NCI-H774 (cell line): ENCODE measurements at places on chromosomes 1 and 21.
A peak's percentile ranks its signal among the peaks of the same experiment; 100 is the strongest.

DNA sequence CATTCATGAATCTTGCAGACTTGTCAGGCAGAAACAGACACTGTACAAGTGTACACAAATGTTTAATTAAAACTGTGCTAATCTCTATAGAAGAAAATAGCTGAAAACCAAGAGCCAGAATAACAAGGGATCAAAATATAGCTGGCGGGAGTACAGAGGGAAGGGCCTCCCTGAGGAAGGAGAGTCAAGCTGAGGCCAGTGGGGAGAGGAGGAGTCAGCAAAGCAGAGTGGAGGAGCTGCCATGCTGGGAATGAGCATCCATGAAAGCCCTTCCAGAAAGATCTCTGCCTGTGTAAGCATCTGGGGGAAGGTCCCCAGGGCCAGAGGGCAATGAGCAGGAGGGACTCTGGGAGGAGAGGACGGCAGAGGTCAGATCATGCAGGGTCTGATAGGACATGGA, 15.1 kb downstream of the SLAMF8 start:
- DNase-seq: no peak

GRCh38 chr1:245168086-245168485, 13.3 kb downstream of the KIF26B start:
- no peak for DNase-seq

DNA sequence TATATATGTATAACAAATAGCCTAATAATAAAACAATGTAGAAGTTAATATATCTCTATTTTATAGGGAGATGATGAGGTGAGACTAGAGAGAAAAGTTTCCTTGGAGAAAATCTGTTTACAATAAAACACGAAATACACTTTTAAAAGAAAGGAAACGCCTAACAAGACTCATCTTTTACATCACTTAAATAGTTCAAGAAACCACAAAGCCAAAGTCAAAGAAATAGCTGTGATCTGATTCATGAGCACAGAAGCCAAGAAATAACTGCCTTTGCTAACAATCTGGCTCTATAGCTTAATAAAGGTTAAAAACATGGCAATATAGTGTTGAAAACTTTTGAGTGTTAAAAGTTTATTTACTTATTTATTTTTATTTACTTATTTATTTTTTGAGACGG, 61.5 kb downstream of the TOR3A start:
- DNase-seq: no peak

DNA sequence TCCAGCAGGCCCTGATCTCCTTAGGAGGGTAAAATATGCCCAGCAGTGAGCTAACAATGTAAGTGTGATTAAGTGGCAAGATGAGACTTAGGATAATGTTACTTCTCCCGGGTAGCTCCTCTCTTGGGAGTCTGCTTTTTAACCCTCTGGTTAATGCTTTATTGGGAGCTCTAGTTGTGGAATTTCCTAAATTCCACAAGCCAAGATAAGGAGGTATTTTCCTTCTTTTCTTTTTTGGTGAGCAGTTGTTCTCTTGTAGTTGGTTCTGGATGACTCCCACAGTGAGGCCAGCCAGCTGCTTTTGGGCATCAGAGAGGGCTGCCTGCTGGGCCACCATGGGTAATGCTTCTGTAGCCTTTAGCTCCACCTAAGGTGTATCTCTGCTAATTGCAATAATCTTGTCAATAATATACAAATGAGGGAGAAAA, 19.3 kb downstream of the C1orf52 start:
- DNase-seq: no peak

DNA sequence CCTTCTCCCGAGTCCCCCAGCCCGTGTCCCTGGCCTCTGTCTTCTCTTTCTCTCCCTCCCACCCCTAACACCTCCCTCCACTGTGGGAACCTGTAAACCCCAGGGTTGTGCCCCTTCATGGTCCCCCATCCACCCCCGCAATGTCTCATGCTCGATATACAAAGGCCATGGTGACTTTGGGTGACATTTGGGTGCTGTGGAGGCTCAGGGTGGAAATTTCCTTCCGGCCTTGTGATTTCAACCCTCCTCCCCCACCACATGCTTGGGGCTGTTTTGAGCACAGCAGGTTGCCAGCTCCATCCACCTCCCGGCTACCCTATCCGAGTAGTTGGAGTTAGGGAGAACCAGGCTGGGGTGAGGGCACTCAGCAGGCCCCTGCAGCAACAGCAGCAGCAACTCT, 25.7 kb upstream of the VPS13D start:
- no peak for DNase-seq

DNA sequence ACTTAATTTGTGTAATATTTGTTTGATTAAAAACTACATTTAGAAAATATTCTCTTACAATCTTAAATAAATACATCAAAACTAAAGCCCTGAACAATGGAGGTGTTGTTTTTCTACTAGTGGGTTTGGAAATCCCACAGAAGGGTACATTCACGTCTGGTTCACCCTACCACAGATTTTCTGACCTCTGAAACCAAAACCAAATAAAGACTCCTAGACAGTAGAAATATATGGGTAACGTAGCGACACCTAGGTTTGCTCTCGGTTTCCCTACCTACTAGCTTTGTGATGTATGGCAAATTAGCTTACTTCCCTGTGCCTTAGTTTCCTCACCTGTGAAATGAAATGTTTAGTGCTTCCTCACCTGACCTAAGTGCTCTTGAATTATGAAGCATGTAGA, 312.6 kb downstream of the DPYD start:
- no peak for DNase-seq

GRCh38 chr1:15826810-15827507, 19.5 kb upstream of the UQCRHL start:
- no peak for DNase-seq

GRCh38 chr21:38354746-38355145, 98.0 kb downstream of the KCNJ15 start:
- DNase-seq: no peak

DNA sequence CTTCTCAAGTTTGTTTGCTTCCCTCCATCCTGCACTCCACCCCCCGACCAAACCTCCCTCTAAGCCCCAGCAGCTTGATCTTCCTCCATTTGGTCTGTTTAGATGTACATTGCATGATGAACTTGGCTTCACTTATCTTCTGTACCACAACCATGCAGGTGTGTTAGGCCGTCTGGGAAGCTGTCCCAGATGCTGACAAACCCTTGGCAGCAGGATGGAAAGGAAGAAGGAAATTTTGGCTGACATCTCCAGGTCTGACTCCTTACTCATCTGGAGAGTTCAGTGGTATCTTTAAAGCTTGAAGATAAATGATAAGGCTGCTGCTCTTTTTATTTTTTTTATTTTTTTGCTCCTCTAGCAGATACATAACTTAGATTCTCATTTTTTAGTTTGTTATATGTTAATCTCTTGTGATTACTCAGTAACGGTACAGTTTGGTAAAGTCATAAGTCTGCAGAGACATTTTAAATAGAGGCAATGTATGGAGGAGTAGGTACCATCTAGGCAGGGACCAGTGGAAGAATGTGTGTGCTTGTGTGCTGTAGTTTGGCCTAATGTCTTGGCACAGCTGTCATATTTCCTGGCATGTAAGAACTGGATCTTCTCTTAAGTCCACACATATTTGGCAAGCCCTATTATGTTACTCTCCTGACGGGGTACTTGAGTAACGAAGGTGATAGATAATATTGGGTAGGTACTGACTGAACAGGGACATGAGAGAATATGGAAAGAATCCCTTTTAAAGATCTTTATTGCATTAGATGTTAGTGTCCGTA, 79.7 kb downstream of the CACHD1 start:
- no peak for DNase-seq

DNA sequence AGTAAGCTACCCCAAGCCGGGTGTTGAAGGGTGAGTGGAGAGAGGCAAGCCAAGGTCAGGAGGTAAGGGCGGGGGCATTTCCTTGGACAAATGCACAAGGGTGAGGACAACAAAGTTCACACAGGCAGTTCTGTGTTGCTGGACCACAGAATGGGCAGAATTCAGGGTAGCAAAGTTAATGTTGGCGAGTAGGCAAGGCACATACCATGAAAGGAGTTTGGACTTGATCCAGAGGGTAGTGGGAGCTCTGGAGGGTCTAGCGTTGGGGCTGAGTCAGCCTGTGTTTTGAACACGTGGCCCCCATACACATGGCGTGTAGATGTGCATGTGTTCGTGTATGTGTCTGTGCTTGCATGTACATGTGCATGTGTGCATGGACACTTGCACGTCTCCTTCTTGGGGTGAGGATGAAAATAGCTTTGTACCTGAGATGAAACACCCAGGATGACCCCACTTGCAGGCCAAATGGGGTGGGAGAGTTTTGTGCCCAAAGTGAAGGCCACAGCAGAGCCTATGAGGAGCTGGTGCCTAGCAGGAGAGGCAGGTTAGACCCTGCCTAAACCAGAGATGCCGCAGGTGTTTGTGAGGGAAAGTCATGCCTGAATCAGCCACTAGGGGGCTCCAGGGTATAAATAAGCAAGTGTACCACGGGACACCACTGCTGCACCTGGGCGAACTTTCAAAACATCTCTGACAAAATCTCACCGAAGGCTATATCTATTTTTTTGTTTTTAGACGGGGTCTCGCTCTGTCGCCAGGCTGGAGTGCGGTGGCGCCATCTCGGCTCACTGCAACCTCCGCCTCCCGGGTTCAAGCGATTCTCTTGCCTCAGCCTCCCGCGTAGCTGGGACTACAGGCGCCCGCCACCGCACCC, 21.8 kb downstream of the SLC27A3 start:
- peak; percentile 63 for DNase-seq

DNA sequence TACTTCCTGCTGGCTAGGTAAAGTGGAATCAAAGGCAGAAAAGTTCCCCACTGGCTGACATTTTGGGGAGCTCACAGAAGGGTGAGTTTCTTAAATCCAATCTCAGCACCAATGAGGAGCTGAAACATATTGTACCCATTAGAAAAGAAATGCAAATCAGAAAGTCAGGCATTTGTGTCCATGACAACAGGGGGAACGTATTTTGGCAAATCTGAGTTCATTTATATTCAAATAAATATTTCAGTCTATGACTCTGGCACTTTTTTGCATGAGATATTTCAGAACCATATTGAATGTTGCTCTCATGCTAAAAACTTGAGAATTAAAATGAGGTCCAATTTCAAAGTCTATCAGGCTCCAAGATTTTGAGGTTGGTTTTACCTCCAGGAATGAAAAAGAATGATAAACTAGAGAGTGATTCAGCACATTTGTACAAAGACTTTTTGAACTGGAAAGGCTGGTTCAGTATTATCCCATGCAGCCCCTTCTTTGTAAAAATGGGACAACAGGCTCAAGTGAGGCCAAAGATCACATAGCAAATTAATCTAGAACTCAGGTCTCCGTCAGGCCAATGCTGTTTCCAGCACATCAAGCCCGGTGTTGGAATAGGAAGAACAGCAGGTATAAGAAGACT, 202.2 kb downstream of the RRAGC start:
- no peak for DNase-seq

DNA sequence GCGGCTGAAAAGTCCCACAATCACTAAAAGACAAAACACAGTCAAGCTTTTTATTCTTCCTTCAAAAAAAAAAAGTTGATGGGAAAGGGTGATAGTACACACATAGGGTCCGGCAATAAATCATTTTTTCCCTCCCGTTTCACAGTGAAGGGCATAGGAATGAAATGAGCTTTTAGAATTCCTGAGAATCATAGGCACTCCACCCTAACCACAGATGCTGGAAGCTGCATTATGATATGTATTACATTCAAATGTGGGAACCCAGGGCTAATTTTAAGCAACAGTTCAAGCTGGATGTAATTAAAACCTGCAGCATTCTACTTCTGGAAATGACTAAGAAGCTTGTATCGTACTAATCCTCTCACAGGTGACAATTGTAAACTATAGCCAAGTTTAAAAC, 75.7 kb upstream of the KCNJ15 start:
- no peak for DNase-seq

- no peak for DNase-seq
Measured at GRCh38 chr1:117653732-117654492, 48.1 kb downstream of the TENT5C start.

GRCh38 chr1:36303650-36304360, 2.4 kb upstream of the SH3D21 start:
- no peak for DNase-seq

DNA sequence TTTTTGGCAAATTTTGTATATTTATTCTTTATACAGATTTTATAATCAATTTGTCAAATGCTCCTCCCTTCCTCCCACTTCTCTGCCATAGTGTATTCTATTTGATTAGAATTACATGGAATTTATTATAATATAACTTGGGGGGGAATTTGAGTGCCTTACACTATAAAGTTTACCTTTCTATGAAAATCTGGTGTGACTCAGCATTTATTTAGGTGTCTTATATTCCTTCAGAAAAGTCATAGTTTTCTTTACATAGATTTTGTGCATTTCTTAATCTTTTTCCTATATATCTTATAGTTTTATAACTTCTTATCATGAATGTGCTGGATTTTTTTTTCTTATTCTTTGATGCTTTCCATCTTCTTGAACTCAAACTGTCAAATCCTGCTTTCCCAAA, 21.3 kb downstream of the FASLG start:
- DNase-seq: no peak
